ENCODE measurements at places on chromosomes 16 and 17.

GRCh38 chr16:11179574-11179973, 76.4 kb downstream of the SOCS1 start:
- no peak for DNase-seq

DNA sequence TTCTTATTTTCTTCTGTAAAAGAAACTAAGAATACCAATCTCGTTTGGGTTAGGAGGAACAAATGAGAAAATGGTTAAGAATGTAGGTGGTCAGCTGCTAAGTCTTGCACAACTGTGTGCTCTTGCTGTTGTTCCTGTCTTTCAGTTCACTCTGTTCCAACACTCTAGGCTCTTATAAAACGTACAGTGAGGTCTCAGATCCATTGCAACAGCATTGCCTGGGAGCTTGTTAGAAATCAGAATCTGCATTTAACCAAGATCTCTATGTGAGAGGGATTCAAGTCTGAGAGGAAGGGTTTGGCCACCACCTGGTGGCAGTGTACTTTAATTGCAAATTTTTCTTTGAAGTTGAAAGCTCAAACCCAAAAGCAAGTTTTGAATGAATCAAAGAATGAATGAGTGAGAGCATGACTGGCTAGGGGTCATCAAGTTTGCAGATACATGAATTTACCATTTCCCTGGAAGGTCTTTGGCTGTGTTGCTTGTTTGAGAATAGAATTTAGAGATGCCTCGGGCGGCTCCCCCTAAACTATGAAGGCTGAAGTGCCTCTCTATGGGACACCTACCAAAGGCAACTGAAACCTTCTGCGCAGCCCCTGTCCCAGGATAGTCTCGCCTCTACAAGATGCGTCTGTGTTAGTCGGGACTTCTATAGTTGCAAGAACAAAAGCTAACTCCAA, 2.5 kb downstream of the ALOX15B start:
- DNase-seq, result no peak

DNA sequence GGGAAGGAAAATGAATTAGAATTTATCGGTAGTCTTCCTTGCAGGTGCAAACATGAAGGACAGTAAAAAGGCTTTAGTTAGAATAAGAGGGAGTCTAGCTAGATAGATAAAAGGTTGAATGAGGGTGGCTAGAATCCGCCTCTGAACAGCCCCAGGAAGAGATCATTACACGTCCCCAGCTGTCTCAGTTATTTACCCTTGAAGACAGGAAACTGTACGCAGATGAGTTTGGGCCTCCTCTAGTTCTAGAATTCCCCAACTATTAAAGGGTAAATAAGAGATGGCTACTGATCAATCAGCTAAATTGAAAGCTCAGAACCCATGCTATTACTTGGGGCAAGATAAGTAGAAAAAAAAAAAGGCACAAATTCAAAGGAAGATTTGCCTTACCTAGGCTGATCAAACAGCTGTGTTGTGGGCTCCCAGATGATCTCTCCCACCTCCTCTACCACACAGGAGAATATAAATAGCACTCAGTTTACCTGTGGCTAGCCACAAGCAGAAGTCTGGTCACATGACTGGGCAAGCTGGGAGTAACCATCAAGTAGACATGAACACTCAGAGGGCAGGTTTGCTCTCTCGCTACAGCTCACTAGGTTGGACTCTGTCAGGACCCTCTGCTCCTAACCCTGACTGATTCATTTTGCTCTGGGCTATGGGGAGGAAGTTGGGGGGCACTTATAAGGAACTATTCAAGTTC, 17.0 kb downstream of the FAM117A start:
- no peak for DNase-seq

DNA sequence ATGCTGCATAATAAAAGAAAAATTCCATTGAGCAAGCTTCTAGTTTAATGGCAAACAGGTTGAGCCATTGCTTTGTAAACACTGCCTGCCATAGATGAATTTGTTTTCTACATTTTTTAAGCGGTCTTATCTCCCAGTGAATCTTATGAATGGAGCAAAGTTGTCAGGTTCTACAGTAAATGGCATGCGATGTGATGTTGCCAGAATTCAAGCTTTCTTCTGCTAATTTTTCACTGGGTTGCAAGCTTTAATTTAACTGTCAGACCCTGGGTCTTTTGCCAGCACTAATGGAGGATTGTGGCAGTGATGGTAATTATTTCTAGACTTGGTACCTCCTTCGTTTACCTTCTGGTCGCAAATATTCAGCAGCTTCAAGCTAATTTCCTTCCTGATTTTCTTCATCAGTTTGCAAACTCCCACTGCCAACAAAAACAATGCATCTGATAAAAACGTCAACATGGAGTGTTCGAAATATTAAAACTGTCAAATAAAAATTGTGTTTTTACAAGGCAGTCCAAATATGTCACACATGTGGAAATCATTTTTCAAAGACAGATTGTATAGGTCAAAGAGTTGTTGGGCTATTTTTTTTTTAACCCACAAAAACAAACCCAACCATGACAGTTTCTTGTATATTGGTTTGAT, 274.2 kb upstream of the ERCC4 start:
- no peak for DNase-seq
